ENCODE measurements at places on chromosomes 1 and 21.

- DNase-seq = no peak
Measured at GRCh38 chr1:53982763-53983104, 35.3 kb downstream of the LDLRAD1 start.

GRCh38 chr1:202143011-202143767 is 1.3 kb downstream of the ARL8A start:
- no peak for DNase-seq

DNA sequence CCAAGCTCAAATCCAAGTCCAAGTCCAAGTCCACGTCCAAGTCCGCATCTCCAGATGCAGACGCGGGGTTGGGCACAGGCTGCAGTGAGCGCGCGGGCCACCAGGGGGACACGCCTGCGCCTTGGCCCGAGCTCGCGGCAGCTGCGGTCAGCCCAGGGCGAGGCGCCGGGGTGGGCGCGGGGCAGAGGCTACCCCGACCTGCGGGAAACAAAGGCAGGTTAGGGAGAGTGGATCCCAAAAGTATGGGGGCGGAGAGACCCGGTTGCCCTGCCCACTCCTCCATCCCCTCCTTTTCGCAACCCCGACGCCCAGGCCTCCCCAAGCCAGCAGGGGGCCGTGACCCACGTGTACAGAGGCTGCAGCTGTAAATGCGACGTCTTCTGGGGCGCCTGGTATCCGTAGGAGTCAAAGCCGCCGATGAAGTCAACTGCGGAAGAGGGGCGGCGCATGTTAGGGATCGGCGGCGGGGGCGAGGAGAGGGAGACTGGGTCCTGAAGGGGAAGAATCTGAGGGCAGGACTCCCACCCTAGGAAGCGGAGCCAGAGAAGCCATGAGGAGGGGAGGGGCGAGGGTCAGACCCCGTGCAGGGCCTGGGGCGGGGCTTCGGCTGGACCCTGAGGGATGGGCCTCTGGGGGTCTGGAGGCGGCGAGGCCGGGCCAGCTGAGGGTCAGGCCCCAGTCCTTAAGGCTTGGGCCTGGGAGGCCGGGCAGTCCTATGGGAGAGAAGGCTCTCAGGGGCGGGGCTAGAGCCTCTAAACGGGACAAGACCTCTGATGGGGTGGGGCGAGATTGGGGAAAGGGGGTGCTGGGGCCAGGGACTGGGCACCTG is 58.0 kb downstream of the NKAIN1 start:
- DNase-seq = no peak

DNA sequence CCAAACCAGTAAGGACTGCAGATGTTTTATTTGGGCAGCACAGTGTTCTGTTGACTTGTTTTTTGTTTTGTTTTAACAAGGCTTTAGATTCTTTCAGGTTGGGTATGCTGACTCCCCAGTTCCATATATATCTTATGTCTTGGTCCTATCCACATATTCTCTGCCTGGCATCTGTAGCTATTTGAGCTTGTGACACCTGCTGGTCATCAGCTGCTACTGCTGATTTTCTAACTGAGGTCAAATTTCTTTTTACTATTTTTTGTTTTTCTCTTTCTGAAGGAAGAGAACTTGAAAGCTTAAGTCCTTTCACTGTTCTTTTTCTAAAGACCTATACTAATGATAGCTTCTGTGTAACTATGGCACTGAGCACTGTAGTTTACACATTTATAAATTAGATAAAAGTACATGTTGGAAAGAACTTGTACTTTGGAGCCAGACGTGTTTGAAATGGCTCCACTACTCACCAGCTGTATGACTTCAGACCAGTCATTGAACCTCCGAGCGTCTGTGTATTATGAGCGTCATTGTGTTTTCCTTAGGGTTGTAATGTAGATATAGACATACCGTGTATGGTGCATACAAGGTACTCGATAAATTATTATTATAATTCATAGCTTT is 109.4 kb downstream of the NRDC start:
- DNase-seq = no peak

GRCh38 chr1:234102583-234102982 is 198.1 kb downstream of the SLC35F3 start:
- no peak for DNase-seq

DNA sequence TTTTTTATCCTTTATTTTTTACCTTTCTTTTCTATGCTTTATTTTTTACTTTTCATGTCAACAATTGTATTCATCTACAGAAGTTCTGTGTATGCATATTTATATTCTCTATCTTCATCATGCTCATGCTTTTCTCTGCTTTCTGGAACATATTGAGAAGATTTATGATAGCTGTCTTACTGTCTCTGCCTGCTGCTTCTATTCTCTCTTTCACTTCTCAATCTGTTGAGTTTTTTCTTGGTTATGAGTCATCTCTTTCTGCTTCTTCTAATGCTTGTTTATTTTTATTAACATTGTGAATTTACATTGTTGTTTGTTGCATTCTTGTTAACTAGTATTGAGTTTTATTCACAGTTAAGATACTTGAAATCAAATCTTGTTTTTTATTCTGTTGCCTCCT is 22.6 kb downstream of the F5 start:
- DNase-seq = no peak

- no peak for DNase-seq
Measured at GRCh38 chr1:75172556-75172955, 38.4 kb downstream of the LHX8 start.

GRCh38 chr1:221053889-221054288 is 174.6 kb downstream of the HLX start:
- DNase-seq = no peak

GRCh38 chr1:226082959-226083301 is 20.4 kb downstream of the H3-3A start:
- no peak for DNase-seq

- DNase-seq = no peak
Measured at GRCh38 chr1:41381692-41382479, 20.7 kb downstream of the FOXO6 start.

DNA sequence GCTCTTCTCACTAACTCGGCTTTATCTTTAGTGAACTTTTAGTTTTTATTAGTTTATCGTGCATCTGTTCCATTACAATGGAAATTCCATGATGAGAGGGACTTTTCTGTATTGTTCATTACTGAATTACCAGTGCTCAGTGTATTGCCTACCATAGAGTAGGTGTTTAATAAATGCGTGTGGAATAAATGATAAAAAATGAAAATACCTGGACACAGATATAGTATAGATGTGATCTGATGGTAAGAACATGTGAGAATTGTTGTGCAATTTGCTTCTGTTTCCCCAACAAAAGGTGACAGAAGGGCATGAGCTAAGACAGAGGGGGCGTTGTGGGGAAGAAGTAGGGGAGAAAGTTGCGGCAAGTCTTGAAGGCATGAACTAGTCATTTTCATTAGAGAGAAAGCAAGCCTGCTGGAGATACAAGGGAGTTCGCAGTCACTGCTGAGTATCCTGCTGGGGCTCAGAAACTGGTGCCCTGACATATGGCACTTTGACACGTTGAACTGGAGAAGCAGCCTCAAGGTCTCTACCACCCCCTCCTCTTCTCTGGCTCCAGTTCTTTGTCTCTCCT is 5.6 kb upstream of the COG2 start:
- no peak for DNase-seq

- no peak for DNase-seq
Measured at GRCh38 chr21:35234725-35235124, 185.6 kb upstream of the RUNX1 start.

- no peak for DNase-seq
Measured at GRCh38 chr1:12402842-12403241, 173.0 kb downstream of the VPS13D start.

GRCh38 chr1:3650248-3651025 is 534 bp upstream of the WRAP73 start:
- DNase-seq = no peak

DNA sequence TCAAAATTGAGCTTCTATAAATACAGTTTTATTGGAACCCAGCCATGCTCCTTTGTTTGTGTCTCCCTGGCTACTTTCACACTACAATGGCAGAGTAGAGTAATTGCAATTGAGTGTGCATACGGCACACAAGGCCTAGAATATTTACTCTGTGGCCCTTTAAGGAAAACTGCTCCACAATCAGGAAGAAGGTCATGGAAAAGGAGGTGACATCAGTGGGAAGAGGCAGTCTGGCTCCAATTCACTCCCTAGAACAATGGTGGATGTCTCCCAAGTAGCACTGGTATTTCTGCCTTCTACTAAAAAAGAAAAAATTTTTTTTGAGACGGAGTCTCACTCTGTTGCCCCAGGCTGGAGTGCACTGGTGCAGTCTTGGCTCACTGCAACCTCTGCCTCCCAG is 51.3 kb downstream of the KRTAP19-8 start:
- no peak for DNase-seq

GRCh38 chr21:44314128-44314527 is 14.3 kb downstream of the PFKL start:
- no peak for DNase-seq

- no peak for DNase-seq
Measured at GRCh38 chr1:2991753-2992495, 29.3 kb upstream of the ACTRT2 start.

DNA sequence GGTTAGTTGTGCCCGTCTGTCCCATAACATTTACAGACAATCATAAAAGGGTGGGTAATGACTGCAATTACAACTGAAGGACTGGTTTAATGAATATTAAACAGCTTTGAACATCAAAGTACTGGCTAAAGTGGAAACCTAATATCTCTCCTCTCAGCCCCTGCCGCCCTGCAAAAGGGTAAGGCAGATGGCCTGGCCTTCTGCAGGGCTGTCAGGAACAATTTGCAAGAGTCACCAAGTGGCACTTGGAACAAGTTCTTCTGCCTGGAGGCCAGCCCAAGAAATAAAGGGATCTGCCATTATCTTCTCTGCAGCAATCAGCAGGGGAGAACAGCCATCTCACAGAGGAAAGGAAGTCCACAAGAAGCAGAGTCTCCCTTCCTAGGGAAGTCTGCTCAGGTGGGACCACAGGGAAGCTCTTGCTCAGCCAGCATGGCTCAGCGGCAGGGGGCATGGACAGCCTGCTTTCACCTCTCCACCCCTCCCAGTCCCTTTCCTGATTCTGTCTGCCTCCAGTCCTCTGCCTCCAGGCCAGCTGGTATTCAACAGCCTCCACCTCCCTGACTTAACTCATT is 96.1 kb downstream of the TRABD2B start:
- DNase-seq = no peak

- DNase-seq = no peak
Measured at GRCh38 chr1:221093903-221094791, 214.9 kb downstream of the HLX start.

GRCh38 chr1:116457946-116458604 is 85.0 kb downstream of the ATP1A1 start:
- DNase-seq = no peak

GRCh38 chr1:182629080-182629479 is 24.9 kb upstream of the RGS16 start:
- DNase-seq = no peak

DNA sequence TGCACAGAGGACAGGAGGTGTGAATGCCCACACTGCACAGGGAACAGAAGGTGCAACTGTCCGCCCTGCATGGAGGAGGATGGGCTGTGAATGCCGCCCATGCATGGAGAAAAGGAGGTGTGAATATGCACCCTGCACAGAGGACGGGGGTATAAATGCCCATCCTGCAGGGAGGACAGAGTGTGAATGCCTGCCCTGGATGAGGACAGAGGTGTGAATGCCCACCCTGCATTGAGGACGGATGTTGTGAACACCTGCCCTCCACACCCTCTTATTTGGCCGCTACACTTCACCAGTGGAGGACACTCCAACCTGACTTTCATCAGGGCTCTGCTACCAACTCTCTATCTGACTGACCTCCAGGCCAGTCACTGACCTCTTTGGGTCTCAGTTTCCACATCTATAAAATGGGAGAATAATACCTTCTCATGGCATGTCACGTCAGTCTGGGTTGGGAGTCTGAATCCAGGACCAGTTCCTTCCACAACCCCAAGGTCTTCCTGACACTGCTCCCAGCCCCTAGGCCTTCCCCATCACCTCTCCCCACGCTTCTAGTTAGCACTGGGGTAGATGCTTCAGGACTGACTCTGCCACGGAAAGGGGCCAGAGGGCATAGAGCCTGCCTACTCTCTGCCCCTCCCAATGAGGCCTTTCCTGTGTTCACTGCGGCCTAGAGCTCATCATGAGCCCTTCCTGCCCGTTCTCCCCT is 28.4 kb downstream of the ZBTB17 start:
- no peak for DNase-seq

- DNase-seq = no peak
Measured at GRCh38 chr1:204065986-204066300, 7.0 kb upstream of the SOX13 start.

DNA sequence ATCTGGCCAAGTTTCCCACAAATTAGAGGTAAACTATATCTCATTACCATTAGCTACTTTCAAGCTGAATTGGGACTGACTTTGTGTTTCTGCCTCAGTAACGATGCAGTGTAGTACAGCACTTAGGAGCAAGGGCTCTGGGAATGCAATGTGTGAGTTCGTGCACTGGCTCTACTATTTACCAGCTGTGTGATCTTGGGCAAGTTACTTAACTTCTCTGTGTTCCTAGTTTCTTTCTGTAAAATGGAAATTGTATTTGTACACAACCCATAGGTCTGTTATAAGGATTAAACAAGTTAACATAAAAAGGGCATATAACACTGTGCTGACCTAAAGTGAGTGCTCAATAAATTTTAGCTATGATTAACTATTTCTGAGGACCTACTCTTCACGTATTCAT is 65.0 kb upstream of the CSF1 start:
- DNase-seq = no peak

- DNase-seq = no peak
Measured at GRCh38 chr1:154726896-154727753, 119.1 kb upstream of the ADAR start.

GRCh38 chr1:25907601-25908000 is 1.4 kb upstream of the STMN1 start:
- DNase-seq = no peak

GRCh38 chr1:172118618-172119017 is 277.3 kb downstream of the DNM3 start:
- no peak for DNase-seq

GRCh38 chr1:47725000-47725473 is 272.1 kb downstream of the TRABD2B start:
- no peak for DNase-seq

DNA sequence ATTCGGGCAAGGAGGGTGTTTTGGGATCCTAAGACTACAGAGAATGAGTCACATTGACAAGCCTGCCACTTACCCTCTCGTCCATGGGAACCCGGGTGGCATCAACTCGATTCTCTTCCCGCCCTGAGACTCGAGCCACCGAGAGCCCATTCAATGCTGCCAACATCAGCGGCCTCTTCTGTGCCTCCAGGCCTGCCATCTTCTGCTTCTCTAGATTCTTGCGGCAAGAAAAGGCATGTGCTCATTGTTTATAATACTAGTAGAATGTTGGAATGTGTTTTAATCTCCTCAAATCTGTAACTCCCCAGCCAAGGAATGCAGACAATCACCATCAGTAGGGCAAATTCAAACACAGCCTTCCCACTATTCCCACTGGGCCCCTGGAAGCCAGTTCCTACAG is 96.9 kb downstream of the SMYD2 start:
- DNase-seq = no peak

- no peak for DNase-seq
Measured at GRCh38 chr1:41417746-41418145, 56.5 kb downstream of the FOXO6 start.

DNA sequence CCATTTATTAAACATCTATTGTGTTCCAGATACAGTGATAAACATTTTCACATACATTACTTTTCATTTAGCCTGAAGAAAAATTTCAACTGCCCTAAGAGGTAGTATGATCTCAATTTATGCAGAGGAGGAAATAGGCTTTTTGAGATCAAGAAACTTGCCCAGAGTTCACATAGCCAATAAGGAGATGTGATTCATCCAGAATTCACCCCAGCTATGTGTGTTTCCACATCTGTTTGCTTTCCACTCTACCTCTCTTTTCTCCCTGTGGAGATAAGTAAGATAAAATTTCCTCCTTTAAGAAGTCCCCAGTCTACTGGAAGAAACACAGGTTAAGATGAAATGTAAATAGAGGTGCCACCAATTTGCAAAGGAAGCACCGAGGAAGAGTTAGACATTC is 199.7 kb upstream of the C8B start:
- DNase-seq = no peak
